ENCODE measurements at places on chromosomes 3 and 15. TPM values are rescaled to one million over a fixed set of nuclear protein-coding genes. Genes with fewer than 3 reads are reported as not detected.

DNA sequence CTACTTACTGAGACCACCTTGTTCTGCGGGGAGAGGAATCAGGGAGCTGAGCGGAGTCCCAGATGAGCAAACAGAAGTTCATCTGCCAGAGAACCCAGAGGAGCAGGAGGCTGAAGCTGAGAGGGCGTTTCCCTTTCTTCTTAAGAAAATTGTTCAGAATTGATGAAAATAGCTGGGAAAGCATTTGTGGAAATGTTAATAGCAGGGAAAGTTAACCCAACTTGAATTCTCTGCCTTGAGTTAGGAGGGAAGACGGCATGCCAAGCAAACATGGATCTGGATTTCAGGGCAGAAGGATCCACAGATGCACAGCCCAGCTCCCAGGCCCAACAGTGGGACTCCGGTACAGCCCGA is 23.2 kb downstream of the CRABP1 start:
- DNase-seq: no peak

DNA sequence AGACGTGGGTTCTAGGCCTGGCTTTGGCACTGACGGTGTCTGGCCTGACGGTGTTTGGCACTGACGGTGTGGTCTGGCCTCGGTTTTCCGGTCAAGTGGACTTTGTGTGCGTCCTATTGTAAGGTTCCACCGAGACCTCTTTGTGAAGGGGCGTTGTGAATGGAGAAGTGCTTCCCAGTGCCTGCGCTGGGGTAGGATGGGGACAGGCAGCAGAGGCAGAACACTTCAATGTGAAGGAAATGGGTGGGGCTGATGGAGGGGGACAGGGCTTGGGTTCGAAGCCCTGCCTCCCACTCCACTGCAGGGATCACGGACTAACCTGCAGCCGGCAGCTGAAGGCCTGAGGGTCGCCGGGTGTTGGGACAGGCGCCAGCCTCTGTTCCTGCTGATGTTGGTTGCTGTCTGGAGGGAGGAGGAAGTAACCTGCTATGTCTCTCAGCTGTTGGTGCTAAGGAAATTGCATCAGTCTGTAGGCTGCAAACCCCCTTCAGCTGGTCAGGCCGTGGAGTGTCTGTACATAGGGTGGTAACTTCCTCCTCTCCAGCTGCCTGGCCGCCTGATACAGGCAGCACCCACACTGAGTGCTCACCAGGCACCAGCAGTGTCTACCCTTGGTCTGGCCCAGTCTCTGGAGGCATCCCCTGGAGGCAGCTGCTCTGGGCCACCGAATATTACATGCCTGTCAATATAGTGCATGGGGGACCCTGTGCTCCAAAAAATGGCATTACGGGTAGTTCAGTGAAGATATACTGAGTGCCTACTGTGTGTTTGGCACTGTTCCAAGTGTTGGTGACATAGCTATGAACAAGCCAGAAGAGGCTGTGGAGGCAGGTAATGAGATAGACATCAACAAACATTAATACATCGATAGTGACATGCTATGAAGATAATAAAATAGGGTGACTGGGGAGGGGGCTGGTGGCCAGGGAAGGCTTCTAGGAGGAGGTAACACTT is 1.1 kb downstream of the TM6SF1 start:
- peak; percentile 58 for DNase-seq

GRCh38 chr3:163821841-163822240 is 1256.5 kb downstream of the SI start:
- DNase-seq: no peak

DNA sequence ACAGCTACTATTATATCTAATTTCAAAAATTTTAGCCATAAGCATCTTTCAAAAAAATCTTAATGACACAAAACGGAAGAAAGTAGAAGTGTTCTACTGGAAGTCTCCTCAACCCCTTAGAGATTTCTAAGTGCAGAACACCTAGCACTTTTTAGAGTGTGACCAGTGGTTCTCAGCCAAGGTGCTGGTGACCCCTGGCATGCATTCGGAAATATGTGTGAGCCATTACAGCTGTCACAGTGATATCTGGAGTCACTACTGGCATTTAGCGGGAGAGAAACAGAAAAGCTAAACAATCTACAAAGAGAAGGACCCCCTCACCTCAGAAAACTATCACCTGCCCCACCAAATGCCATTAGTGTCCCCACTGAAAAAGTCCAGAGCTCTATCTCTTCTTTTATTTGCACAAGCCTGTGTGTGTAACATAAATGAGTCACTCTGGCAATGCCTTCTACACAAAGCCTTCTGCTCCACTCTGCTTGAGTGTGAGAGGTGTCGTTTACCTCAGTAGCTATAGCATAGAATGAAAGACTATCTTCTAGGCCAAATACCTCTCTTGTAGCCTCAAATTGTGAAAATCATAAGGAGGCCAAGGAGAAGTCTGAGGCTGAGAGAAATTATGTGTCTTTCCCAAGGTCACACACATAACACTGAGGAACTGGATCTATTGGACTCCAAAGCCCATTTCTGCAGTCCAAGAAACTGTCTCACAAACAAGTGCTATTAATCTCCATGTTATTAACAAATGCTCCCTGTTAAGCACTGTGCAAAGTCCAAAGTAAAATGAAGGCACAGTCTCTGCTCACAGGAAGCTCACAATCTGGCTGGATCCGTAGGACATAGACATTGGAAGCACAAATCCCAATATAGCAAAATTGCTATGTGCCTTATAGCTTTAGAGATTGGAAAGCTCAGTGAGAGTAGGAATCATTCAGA is 28.5 kb upstream of the KCNMB2 start:
- DNase-seq: no peak

- no peak for DNase-seq
Measured at GRCh38 chr15:60135961-60136360, 131.8 kb downstream of the FOXB1 start.

- DNase-seq: no peak
Measured at GRCh38 chr3:66255865-66256264, 35.1 kb downstream of the SLC25A26 start.

GRCh38 chr3:37694284-37694675 is 167.4 kb upstream of the CTDSPL start:
- no peak for DNase-seq

DNA sequence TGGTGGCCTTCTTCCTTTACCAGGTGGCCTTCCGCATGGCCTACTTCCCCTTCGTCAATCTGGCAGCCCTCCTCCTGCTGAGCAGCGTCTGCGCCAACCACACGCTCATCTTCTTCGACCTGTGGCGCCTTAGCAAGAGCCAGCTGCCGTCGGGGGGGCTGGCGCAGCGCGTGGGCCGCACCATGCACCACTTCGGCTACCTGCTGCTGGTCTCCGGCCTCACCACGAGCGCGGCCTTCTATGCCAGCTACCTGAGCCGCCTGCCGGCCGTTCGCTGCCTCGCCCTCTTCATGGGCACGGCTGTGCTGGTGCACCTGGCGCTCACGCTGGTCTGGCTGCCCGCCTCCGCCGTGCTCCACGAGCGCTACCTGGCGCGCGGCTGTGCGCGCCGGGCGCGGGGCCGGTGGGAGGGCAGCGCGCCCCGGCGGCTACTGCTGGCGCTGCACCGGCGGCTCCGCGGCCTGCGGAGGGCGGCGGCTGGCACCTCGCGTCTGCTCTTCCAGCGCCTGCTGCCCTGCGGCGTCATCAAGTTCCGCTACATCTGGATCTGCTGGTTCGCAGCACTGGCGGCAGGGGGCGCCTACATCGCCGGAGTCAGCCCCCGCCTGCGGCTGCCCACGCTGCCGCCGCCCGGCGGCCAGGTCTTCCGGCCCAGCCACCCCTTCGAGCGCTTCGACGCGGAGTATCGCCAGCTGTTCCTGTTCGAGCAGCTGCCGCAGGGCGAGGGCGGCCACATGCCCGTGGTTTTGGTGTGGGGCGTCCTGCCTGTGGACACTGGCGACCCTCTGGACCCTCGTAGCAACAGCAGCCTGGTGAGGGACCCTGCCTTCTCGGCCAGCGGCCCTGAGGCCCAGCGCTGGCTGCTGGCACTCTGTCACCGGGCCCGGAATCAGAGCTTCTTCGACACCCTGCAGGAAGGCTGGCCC is 9.9 kb downstream of the DISP2 start:
- peak; percentile 94 for DNase-seq

DNA sequence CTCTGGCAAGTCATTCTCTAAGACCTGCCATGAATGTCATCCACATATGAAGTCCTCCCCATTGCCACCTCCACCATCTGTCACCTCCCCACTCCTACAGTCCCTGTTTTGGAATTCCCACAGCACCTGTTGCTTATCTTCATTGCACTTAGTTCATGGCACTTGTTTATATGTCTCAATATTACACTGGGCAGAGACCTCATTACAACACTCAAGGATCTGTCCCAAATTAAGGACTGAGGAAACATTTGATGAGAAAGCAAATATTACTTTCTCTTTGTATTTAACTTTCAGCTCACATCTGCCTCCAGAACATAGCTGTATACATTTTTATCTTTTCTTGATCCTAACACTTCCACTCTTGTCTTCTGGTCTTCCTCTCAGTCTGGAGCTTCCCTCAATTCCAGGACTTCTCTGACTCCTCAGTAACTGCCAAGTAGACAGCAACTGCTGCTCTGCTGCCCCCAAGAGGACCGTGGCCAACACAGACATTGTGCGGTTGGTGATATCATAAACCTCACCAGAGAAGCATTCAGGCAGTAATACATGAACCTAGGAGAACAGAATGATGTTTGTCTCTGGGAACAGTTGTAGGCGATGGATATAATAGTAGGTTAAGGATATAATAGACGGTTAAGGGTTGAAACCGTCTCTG is 45.0 kb upstream of the FGF12 start:
- DNase-seq: peak; percentile 66

DNA sequence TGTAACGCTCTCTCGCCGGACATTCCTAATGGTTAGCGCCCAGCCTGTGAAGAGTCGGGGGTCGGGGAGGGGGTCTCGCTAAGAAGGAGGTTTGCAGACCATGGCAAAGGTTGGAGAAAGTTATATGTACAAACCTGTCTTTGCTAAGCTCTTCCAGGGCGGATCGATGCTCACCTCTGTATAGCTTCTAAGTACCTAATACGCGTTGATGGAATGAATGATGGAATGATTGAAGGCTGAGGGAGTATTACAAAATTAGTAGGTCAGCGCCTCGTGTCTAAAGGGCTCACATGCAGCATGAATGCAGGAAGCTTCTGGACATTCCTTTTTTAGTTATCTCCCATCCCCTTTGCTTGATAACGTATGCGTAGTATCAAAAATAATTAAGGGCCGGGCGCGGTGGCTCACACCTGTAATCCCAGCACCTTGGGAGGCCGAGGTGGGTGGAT is 305 bp upstream of the KPNA1 start:
- DNase-seq: no peak

DNA sequence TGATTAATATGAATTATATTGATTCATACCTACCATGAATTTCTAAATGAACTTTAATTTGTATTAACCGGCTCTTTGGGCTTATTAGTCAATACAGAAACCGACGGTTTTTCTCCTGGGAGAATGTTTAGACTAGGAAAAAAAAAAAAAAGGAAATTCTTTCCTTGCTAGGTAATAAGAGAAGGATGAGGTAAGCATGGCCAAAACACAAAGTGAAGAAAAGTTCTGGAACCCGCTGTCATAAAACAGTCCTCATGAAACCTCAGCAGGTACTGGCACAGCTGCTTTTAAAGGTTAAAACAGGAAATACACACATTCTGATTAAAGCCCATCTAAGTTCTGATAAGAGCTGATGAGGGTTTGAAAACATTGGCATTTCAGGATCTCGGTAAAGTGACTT is 30.8 kb upstream of the PSTPIP1 start:
- no peak for DNase-seq

- DNase-seq: no peak
Measured at GRCh38 chr3:156014489-156014888, 105.9 kb upstream of the KCNAB1 start.

DNA sequence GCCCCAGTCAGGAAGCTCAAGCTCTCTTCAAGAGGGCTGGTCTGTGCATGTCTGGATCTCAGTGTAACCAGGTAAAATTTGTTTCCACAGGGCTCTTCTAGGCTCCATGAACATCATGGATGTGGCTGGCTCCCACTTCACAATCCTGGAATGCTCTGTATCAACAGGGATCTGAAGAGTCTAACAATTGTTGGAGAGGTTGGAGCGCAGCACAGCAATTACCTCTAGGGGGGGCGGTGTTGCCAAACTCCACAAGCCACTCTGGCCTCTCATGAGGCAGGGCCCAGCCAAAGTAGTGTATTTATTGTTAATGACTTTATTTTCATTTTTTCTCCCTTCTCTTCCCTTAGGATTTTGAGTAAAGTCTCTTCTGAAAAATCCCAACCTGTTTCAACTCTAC is 6.1 kb upstream of the EIF2B5 start:
- DNase-seq: peak; percentile 55

DNA sequence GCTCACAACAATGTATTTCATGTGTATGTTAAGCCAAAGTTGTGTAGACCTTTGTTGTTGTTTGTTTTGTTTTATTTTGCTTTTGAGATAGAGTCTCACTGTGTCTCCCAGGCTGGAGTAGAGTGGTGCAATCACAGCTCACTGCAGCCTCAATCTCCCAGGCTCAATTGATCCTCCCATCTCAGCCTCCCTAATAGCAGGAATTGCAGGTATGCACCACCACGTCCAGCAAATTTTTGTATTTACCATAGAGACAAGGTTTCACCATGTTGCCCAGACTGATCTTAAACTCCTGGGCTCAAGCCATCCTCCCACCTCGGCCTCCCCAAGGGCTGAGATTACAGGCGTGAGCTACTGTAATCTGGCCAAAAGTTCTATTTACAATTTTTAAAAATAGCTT is 2.7 kb downstream of the HERC1 start:
- DNase-seq: no peak

DNA sequence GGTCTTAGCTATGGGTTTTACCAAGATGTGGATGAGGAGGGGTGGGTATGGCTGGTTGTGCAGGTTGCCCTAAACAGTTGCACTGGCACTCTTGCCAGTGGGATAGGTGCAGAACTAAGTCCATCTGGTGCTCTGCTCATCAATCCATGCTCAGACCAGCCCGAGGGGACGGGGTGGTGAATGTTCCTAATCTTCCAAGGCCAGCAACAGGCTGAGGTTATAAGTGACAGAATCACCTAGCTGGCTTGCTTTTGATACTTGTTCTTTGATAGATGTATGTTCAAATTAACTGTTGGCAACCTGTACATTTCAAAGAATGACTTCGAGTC is 53.5 kb upstream of the CCR2 start:
- no peak for DNase-seq

DNA sequence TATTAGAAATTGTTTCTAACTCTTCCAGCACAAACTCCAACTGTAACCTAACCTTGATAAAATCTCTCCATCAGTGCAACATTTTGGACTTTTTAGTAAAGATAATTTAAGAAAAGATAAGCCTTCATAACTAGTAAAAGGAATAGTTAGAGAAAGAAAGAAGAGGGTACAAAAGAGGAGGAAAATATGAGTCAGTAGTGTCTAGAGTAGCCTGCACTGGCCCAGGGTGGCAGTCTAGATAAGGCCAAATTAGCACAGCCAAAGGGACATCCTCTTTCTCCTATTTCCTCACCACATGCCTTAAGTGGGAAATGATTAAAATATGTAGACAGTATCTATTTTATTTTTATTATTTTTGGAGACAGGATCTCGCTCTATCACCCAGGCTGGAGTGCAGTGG is 3.7 kb downstream of the PROS1 start:
- DNase-seq: no peak

Gene IQSEC1
- total RNA-seq: 15.4 TPM

Gene FBXW12
- total RNA-seq: 0.55 TPM

Gene DPPA2
- total RNA-seq: not detected

Gene FHIT
- not detected for total RNA-seq

Gene TMEM87A
- 53.4 TPM for total RNA-seq

Gene LOXL1
- total RNA-seq: 117 TPM

Measured in A673 (cell line).